ENCODE measurements at places on chromosomes 1 and 21. TPM values are rescaled to one million over a fixed set of nuclear protein-coding genes. Genes with fewer than 3 reads are reported as not detected.

Gene RAB29
- polyA plus RNA-seq = 3.3 TPM

Gene USP25
- polyA plus RNA-seq = 10.4 TPM

Gene KCNN3
- 0.14 TPM for polyA plus RNA-seq

Gene CLIC6
- 0.68 TPM for polyA plus RNA-seq

Gene CD2
- 4.8 TPM for polyA plus RNA-seq

Gene COL18A1
- 29.7 TPM for polyA plus RNA-seq

Gene HCRTR1
- polyA plus RNA-seq = 0.02 TPM

Gene SLC2A5
- polyA plus RNA-seq = 3.5 TPM

Gene CLCA1
- 0.10 TPM for polyA plus RNA-seq

Gene DNAJC6
- 0.13 TPM for polyA plus RNA-seq

Gene PGD
- 565 TPM for polyA plus RNA-seq

Gene PDPN
- polyA plus RNA-seq = 2.4 TPM

Gene RAP1GAP
- polyA plus RNA-seq = 12.2 TPM

Gene CYP4A11
- 0.01 TPM for polyA plus RNA-seq

All from esophagus (tissue), 2 donors.